Fibroblast of skin of left biceps (primary cell): ENCODE measurements at places on chromosomes 7 and 10.
A peak's percentile ranks its signal among the peaks of the same experiment; 100 is the strongest.

- no peak for DNase-seq
These were observed 198.1 kb downstream of the CXCL12 start for GRCh38 chr10:44186821-44187220.

- no peak for DNase-seq
These were observed 195.6 kb downstream of the ELFN1 start for GRCh38 chr7:1865571-1866255.

- no peak for DNase-seq
These were observed 361 bp upstream of the PLXDC2 start for GRCh38 chr10:19815731-19816410.

GRCh38 chr10:43338117-43338516, 33.3 kb upstream of the FXYD4 start:
- no peak for DNase-seq

GRCh38 chr7:143900230-143900766, 1.7 kb downstream of the TCAF1 start:
- no peak for DNase-seq

- DNase-seq: no peak
These were observed 88.4 kb upstream of the LEP start for GRCh38 chr7:128152721-128153120.

DNA sequence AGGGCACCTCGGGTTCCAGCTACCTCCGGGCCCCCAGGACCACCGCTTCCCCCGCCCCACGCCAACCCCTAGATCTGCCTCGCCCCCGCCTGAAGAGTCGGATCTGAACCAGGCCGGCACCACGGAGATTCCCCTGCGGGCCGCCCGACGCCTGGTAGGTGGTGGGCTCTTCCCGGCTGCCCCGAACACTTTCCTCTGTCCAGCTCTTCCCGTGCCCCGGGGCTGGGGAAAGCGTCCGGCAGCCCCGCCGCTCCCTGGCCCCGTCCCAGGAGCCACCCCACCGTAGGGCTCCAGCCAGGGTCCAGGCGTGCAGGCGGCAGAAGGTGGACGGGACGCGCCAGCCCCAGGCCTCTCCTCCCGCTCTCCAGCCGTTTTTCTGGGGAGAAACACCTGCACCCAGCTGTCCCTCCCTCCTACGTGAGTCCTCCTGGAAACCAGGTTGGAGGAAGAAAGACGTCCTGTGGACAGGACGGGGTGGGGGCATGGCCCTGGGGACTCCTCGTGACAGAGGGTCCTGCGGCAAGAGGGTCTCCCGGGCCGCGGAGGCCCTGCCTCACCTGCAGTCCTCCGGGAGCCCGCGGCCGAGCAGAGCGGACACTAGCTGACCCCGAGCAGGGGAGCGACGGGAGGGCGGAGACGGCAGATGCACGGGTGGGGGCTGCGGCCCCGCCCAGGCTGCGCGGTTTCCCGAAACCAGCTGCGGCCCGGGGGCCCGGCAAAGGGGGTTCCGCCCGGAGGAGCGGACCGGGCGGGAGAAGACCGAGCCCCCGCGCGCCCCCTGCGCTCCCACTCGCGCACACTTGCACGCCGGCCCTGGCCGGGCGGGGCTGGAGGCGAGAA, at the start of gene TMEM176B:
Gene TMEM176B (minus strand): TSS at position 624 of the 840 bp plus-strand sequence. CDS start 3,795 bp downstream, outside the sequence.
- no peak for DNase-seq

DNA sequence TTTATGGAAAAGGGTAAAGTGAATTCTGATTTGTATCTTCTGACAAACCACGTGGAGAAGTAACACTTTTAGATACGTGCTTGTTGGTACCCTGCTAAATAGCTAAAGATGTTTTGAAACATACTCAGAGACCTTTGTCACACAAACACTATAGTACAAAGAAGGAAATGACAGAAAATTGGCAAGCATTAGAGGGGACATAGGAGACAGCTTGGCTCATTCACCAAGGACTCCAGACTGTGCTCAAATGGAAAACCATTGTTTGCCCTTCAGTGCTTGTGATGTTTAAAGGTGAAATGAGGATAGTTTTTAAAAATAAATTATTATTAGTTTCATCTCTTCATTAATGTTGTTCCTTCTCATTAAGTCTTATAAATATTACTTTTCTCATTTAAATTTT, 34.0 kb upstream of the CD36 start:
- DNase-seq: no peak

DNA sequence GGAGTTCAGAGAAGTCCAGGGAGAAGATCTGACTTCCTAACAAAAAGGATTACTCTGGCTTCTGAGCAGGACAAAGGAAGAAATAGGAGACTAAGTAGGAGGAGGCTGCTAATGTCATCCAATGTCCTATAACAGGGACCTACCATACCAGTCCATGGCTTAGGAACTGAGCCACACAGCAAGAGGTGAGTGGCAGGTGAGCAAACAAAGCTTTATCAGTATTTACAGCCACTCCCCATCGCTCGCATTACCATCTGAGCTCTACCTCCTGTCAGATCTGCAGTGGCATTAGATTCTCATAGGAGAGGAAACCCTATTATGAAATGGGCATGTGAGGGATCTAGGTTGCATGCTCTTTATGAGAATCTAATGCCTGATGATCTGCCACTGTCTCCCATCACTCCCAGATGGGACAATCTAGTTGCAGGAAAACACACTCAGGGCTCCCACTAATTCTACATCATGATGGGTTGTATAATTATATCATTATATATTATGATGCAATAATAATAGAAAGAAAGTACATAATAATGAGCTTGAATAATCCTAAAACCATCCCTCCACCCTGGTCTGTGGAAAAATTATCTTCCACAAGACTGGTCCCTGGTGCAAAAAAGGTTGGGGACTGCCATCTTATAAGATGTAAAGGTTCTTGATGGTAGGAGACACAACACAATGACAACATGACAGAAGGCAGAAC, 487.4 kb downstream of the PLXDC2 start:
- DNase-seq: no peak

DNA sequence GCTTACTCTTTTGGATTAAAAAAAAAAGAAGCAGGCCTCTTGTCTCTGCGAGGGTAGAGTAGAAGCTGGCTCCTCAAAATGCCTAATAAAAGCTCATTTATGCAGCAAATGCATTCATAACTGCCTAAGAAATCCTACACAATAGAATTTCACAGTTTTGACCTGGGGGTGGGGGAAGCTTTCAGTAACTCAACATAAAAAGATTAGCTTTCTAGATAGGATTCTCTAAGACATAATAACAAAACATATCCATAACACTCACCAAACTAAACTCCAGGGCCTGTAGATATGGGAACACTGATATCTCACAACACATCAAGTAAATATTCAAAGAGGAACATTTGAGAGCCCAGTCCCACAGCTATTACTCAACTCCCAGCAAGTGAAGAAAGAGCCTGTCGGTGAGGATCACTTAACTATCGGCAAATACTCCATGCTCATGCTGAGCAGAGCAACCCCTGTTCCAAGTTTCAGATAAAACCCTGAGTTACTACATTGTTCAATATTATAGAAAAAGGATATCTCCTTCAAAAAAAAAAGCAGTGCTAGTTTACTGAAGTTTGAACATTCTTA, 88.1 kb downstream of the COBL start:
- DNase-seq: no peak

GRCh38 chr10:93437946-93438612, 44.1 kb downstream of the MYOF start:
- DNase-seq: no peak

- DNase-seq: no peak
These were observed 119.1 kb downstream of the PHTF2 start for GRCh38 chr7:77917500-77918262.

- peak; percentile 51 for DNase-seq
These were observed at the start of gene HPS1 for GRCh38 chr10:98446661-98447221. Gene HPS1, minus strand, starts transcription at chr10:98446935. Its CDS starts 3,695 bp downstream, at chr10:98443240.

DNA sequence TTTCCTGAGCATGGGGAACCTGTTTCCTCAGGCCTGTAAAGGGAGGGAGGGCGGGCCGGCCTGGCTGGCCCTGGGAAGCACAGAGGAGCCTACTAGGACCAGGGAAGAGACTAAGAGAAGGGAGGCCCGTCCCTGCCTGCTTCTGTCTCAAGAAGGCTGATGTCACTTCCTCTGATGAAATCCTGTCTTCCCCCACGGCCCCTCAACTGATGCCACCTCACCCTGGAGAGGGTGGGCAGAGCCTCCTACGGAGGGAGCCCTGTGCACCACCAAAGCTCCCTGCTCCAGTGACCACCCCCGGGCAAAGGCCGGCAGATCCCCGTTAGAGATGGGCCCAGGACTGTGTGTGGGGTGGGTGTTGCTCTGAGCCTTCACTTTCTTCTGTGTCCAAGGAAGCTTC, 1.0 kb upstream of the PILRA start:
- peak; percentile 3 for DNase-seq

- DNase-seq: no peak
These were observed 61.5 kb downstream of the GRB10 start for GRCh38 chr7:50721160-50721559.

GRCh38 chr7:77799078-77799964, 748 bp downstream of the PHTF2 start:
- DNase-seq: no peak

GRCh38 chr10:59991117-59991516, 84.8 kb upstream of the CCDC6 start:
- DNase-seq: no peak

GRCh38 chr7:44338600-44338999, 13.2 kb upstream of the CAMK2B start:
- DNase-seq: no peak

GRCh38 chr10:106493751-106494150, 670.8 kb downstream of the SORCS1 start:
- no peak for DNase-seq

DNA sequence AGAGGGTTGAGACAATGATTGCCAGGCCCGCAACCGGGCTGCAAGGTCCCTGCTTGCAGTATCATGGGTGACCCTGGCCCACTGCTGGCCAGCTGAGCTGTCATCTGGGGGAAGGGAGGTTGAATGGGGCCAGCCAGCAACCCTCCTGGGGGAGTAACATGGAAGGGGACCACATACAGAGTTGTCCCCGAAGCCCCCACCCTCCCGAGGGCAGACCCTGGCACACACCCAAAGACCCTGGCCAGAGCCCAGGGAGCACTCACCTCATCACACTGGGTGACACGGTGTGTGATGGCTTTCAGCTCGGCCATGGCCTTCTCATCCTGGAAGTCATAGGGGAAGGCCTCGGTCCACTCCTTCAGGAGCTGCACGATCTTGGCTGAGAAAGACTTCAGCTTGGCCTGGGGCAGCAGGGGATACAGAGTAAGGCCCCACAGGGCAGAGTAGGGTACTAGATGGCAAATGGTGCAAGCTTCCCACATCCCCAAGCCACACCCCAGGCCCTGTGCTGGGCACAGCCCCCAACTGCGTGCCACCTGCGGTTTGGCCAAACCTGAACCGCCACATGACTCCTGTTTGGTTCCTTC, 63.4 kb downstream of the CSGALNACT2 start:
- DNase-seq: no peak

DNA sequence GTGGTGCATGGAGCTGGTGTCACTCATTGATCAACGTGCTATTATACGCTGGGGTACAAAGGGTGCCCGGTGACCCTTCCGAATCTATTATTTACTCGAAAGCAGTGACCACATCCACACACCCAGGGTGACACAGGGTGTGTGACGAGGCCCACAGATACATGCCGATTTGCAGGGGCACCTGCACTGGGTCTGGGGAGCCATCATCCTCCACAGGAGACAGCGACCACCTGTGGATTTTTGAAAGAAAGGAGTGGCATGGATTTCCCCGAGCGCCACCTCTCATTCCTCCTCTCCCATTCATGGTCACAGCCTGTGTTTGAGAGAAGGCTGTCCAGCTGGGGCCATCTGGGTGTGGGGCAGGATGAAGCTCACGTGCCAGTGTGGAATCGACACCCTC, 249.7 kb downstream of the PAXIP1 start:
- no peak for DNase-seq
